ENCODE measurements at places on chromosomes 16 and 17. TPM values are rescaled to one million over a fixed set of nuclear protein-coding genes. Genes with fewer than 3 reads are reported as not detected.

Gene MYH8
- not detected for total RNA-seq

Gene KRTAP2-1
- total RNA-seq: not detected

Gene CCL8
- total RNA-seq: not detected

Gene CFAP52
- not detected for total RNA-seq

Gene MYO19
- total RNA-seq: 87.2 TPM

Gene TBC1D26
- not detected for total RNA-seq

Gene FN3KRP
- total RNA-seq: 30.4 TPM

Gene OR4D1
- total RNA-seq: 0.83 TPM

Gene TNFRSF13B
- not detected for total RNA-seq

DNA sequence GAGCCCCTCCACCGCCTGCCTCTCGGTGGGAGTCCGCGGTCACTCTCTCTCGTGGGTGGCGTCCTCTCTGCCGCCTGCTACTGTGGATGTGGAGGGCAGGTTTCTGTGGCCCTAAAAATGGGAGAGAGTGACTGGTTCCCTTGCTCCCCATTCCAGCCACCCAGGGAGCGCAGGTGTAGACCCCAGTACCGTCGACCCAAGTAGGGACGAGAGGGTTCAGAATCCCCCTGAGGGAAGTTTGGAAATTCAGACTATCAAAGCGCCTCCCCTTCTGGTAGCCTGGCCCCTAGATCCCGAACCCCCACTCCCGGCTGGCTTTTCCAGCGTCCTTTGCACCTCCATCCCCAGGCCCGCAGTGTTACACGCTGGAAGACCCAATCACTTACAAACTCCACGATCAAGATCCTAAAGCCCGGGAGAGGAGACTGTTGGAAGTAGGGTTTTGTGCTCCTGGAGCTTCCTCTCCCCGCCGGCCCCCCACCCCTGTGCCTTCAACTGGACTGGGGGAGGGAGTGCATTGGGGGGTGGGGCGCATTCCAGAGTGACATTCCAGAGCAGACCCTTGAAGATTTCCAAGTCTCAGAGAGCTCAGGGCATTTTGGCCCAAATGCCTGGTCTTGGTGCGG is 991 bp downstream of the GPRC5C start:
- peaks cover 13% of the 10 kb centered on the region for H3K4me1 ChIP-seq
- H3K27ac ChIP-seq: no peak overlapping the region
- no peak for DNase-seq
- H3K36me3 ChIP-seq: no peaks in the 10 kb centered on the region
- no peak overlapping the region for H3K4me3 ChIP-seq
- H3K27me3 ChIP-seq: peaks cover 65% of the 10 kb centered on the region

- no peak within 1 kb of the TSS for H3K4me3 ChIP-seq
- peaks cover 17% of the 10 kb centered on the region for H3K4me1 ChIP-seq
- no peak within 1 kb of the TSS for H3K27ac ChIP-seq
- H3K36me3 ChIP-seq: no peaks in the 10 kb centered on the region
These were observed at the start of gene MYO15B for GRCh38 chr17:75587675-75588595. Gene MYO15B, plus strand, starts transcription at chr17:75587800. Its CDS starts 258 bp downstream, at chr17:75588058.

GRCh38 chr17:75325827-75326225 is 36.6 kb upstream of the SLC25A19 start:
- H3K27ac ChIP-seq: peak overlapping the region; percentile 21
- no peak overlapping the region for H3K4me3 ChIP-seq
- no peaks in the 10 kb centered on the region for H3K27me3 ChIP-seq
- peaks cover 27% of the 10 kb centered on the region for H3K36me3 ChIP-seq

GRCh38 chr17:34045990-34046389 is 209.1 kb upstream of the CCL2 start:
- no peak overlapping the region for H3K4me3 ChIP-seq
- no peaks in the 10 kb centered on the region for H3K36me3 ChIP-seq
- H3K27me3 ChIP-seq: peaks cover 5% of the 10 kb centered on the region
- no peak for DNase-seq

DNA sequence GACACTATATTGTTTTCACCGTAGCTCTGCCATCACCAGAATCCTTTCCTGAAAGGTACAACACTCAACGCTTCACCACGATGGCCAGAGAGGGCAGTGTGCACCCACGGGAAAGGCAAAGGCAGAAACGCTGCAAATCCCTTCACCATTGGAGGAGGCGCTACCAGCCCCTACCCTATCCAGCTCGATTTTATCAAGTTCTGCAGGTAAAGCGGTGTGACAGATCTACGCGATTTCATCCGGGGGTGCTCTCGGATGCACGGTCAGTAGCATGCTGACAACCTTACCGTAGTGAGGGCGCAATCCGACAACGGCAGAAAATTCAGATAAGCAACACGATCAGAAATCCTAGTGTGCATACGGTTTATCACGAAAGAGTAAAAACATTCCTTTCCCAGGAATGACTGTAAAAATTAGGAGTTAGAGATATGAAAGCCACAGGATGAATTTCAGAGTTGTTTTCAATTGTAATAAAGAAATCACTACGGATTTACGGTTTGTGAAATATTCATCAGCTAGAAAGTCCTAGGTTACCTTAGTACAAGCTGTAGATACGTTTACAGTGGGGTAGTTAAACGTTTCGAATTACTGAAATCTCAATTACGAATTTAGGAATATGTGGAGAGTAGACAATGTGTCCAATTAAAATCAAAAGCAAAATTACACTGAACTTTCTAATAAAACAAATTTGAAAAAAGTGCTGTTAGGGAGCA is 1.8 kb downstream of the NETO2 start:
- H3K4me1 ChIP-seq: peaks cover 55% of the 10 kb centered on the region
- H3K27ac ChIP-seq: peak overlapping the region; percentile 32
- DNase-seq: peak; percentile 89
- peak overlapping the region; percentile 81 for H3K4me3 ChIP-seq
- peaks cover 14% of the 10 kb centered on the region for H3K27me3 ChIP-seq

- H3K36me3 ChIP-seq: peaks cover 69% of the 10 kb centered on the region
- H3K4me3 ChIP-seq: no peak overlapping the region
- DNase-seq: no peak
- H3K4me1 ChIP-seq: peaks cover 18% of the 10 kb centered on the region
- no peak overlapping the region for H3K27ac ChIP-seq
These were observed 9.7 kb downstream of the PSMB3 start for GRCh38 chr17:38762231-38762630.

DNA sequence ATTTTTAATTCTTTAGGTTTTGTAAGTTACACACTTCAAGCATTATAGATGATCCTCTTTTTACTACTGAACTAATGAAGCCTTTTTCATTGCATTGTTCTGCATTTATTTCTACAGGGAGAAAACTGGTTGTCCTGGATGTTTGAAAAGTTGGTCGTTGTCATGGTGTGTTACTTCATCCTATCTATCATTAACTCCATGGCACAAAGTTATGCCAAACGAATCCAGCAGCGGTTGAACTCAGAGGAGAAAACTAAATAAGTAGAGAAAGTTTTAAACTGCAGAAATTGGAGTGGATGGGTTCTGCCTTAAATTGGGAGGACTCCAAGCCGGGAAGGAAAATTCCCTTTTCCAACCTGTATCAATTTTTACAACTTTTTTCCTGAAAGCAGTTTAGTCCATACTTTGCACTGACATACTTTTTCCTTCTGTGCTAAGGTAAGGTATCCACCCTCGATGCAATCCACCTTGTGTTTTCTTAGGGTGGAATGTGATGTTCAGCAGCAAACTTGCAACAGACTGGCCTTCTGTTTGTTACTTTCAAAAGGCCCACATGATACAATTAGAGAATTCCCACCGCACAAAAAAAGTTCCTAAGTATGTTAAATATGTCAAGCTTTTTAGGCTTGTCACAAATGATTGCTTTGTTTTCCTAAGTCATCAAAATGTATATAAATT is 53.0 kb downstream of the TUBD1 start:
- peak overlapping the region; percentile 99 for H3K27ac ChIP-seq
- peak overlapping the region; percentile 100 for H3K4me3 ChIP-seq
- H3K27me3 ChIP-seq: no peaks in the 10 kb centered on the region
- H3K4me1 ChIP-seq: peaks cover 41% of the 10 kb centered on the region
- DNase-seq: no peak

GRCh38 chr17:17535957-17536356 is 39.8 kb upstream of the RASD1 start:
- no peaks in the 10 kb centered on the region for H3K27me3 ChIP-seq
- no peak overlapping the region for H3K27ac ChIP-seq
- no peaks in the 10 kb centered on the region for H3K36me3 ChIP-seq
- no peak for DNase-seq
- H3K4me1 ChIP-seq: no peaks in the 10 kb centered on the region
- no peak overlapping the region for H3K4me3 ChIP-seq

DNA sequence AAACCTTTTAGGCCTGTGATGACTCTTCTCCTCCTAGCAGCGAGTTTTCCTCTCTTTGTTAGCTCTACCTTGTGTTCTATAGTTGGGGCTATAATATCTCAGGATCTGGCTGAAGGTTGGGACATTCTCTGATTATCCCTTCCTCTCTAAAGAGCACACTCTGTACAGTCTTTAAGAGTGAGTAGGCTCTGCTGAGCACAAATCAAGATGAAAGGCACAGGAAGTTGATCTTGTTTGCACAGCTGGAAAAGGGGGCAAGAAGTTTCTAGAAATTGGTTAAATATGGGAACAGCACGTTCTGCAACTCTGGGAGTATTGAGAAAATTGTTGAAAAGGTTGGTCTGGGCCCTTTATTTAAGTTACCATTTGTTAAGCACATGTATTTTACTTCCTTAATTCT is 240.9 kb downstream of the CDH11 start:
- H3K27me3 ChIP-seq: no peaks in the 10 kb centered on the region
- no peak overlapping the region for H3K4me3 ChIP-seq
- no peaks in the 10 kb centered on the region for H3K36me3 ChIP-seq
- H3K4me1 ChIP-seq: no peaks in the 10 kb centered on the region
- no peak overlapping the region for H3K27ac ChIP-seq

GRCh38 chr16:53090286-53090590 is 35.4 kb downstream of the CHD9 start:
- H3K4me1 ChIP-seq: peaks cover 42% of the 10 kb centered on the region
- no peaks in the 10 kb centered on the region for H3K27me3 ChIP-seq
- peak overlapping the region; percentile 29 for H3K27ac ChIP-seq

DNA sequence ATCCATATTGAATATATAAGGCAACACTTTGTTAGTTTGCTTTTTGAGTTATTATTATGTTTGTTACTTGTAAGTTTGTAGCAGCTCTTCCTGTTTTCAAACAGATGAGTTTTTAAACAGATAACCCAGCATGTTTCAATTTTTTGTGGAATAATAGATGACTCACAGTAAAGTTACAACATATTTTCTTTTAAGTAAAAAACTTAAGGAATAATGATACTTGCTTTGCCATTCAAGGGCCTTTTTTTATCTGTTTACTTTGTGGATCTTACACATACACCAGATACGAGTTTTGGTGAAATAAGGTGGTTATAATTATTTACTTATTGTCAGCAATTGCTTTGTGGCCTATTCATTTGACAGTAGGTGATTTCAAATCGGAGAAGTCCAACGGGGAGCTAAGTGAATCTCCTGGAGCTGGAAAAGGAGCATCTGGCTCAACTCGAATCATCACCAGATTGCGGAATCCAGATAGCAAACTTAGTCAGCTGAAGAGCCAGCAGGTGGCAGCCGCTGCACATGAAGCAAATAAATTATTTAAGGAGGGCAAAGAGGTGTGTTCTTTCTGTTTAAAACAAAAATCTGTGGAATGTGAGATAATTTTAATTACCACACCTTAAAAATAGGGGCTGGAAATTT is 66.3 kb downstream of the BPTF start:
- no peak for DNase-seq
- H3K27me3 ChIP-seq: no peaks in the 10 kb centered on the region
- no peak overlapping the region for H3K4me3 ChIP-seq
- H3K36me3 ChIP-seq: peaks cover 39% of the 10 kb centered on the region

DNA sequence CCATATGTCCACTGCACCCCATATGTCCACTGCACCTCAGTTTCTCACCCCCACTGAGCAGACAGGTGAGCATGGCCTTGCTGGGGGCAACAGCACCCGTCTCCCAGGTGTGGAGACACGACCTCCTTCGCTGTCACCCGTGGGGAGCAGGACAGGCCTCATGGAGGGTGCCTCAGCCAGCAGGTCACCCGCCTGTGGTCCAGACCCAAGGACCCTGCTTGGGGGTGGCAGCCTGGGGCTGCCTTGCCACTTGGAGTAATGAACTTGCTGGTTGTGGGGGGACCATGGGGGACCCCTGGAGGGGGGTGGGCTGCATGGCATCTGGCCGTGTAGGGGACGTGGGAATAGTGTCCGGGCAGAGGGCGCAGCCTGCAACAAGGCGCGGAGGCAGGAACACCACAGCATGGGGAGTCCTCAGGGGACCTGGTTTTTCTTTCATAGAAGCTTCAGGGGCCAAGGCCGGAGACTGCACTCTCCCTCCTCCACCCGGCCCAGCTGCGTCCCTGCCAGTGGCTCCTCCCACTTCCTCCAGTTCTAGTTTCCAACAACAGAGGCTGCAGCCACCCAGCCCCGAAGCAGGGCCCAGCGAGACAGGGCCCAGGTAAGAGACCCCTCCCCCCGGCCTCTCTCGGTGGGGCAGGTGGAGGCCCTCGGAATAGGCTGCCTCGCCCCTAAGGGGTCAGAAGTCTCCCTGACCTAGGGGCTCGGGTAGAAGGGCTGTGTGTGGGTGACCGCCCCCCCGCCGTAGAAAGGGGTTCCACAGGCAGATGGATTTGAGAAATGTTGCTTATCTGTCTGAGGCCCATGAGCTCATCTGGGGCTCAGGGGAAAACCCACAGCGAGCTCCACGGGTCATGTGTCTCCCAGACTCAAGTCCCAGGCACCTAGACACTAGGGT is at the start of gene NHLRC4:
NHLRC4 (plus strand) TSS at position 531 of the 898 bp plus-strand sequence. CDS start 1,043 bp downstream, outside the sequence.
- peaks cover 3% of the 10 kb centered on the region for H3K27me3 ChIP-seq
- H3K36me3 ChIP-seq: no peaks in the 10 kb centered on the region
- H3K4me1 ChIP-seq: peaks cover 29% of the 10 kb centered on the region
- peak within 1 kb of the TSS; percentile 63 for H3K27ac ChIP-seq
- DNase-seq: peak; percentile 71
- peak within 1 kb of the TSS; percentile 54 for H3K4me3 ChIP-seq

- no peak overlapping the region for H3K27ac ChIP-seq
- no peak overlapping the region for H3K4me3 ChIP-seq
- no peaks in the 10 kb centered on the region for H3K27me3 ChIP-seq
- no peaks in the 10 kb centered on the region for H3K36me3 ChIP-seq
- no peak for DNase-seq
These were observed 100.8 kb downstream of the CCDC182 start for GRCh38 chr17:57644326-57644725.

GRCh38 chr16:77805398-77805797 is 17.0 kb downstream of the VAT1L start:
- H3K27ac ChIP-seq: no peak overlapping the region
- DNase-seq: no peak

Data from activated CD4-positive, alpha-beta memory T cell treated with anti-CD3 and anti-CD28 coated beads, Interleukin-2, amount 10 ng/mL, durations not matched to agents 7 days and 5 days (primary cell).